ENCODE measurements at places on chromosomes 13 and 19. TPM values are rescaled to one million over a fixed set of nuclear protein-coding genes. Genes with fewer than 3 reads are reported as not detected.

DNA sequence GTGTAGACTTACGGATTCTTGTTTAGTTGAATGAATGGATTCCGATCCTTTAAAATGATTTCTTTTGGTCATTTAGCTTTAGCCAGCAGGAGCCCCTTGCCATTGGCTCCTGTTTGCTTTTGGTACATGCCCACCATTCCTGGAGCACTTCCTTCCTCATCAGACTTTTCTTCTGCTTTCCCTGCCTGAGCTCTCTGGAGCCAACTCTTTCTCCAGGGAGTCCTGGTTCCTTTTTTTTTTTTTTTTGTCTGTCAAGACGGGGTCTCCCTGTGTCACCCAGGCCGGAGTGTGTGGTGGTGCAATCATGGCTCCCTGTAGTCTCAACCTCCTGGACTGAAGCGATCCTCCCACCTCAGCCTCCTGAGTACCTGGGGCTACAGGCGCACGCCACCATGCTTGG lies 37.8 kb downstream of the SMARCA4 start:
- H3K4me3 ChIP-seq, result no peak overlapping the region
- H3K4me1 ChIP-seq, result no peaks in the 10 kb centered on the region
- H3K27ac ChIP-seq, result no peak overlapping the region
- H3K36me3 ChIP-seq, result no peaks in the 10 kb centered on the region

DNA sequence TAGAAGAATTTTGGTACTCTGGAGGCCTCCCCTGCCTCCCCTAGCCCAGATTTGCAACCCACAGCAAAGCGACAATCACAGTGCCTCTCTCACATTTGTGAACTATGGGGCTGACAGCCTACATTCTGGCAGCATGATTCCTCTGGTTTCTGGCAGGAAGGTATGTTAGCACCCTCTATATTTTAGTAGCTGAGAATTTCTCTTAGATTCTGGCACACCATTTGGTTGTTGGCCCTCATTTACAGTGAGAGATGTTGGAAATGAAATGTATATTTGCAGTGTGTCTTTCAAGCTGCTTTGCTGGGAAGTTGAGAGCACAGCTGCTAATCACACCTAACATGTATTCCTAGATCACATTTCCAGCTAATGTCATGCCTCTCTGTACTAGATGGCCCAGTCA lies 735.0 kb downstream of the FGF9 start:
- H3K36me3 ChIP-seq, result no peaks in the 10 kb centered on the region
- no peak overlapping the region for H3K4me3 ChIP-seq
- H3K27ac ChIP-seq, result no peak overlapping the region
- no peak for DNase-seq

DNA sequence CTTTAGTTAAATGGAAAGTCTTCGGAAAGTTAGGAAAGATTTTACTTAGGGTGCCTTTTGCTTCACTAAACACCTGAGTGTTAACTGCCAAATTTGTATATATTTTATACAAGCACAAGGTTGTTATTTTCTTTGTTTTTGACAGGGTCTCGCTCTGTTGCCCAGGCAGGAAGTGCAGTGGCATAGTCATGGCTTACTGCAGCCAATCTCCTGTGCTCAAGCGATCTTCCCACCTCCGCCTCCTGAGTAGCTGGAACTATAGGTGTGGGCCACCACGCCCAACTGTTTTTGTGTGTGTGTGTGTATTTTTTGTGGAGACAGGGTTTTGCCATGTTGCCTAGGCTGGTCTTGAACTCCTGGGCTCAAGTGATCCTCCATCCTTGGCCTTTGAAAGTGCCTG lies 16.2 kb downstream of the KCTD4 start:
- DNase-seq, result no peak
- H3K4me1 ChIP-seq, result no peaks in the 10 kb centered on the region
- no peaks in the 10 kb centered on the region for H3K36me3 ChIP-seq
- H3K27ac ChIP-seq, result no peak overlapping the region
- H3K27me3 ChIP-seq, result no peaks in the 10 kb centered on the region

GRCh38 chr19:18975869-18976268 lies 34.9 kb upstream of the HOMER3 start:
- no peaks in the 10 kb centered on the region for H3K27me3 ChIP-seq
- no peak overlapping the region for H3K4me3 ChIP-seq
- no peaks in the 10 kb centered on the region for H3K36me3 ChIP-seq
- DNase-seq, result no peak

DNA sequence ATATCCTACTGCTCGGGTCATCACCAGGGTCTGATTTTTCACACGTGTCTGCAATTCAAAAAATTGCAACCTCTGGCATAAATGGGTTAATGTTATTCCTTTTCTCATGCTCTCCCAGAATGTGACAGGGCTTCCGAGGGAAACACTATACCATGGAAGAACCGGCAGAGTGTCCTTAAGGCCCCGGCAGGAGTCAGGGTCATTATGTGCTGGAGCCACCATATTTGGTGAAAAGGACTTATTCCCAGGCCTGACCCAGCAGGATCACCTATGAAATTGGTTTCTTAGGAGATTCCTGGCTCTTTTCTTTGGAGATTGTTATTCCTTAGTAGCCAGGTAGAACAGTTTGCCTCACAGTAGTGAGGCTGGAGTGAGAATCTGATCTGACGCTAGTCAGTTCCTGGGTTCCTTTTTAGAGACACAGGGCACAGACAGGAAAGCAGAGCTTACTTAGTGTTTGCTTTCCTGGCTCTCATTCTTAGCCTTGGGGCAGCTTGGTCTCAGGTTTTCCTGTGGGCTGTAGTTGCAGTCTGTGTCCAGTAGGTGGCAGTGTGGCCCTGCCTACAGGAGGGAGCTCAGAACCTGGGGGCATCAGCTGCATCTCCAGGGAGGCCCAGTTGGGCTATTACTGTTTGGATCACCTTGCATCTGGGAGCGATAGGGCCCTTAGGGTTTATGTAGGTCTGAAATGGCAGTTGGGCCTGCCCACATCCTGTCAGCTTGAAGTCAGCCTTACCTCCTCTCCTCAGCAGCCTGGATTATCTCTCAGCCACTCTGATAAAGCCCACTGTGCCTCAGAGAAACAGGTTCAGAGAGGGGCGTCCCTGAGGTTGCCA lies 12.4 kb downstream of the SNRNP70 start:
- no peaks in the 10 kb centered on the region for H3K4me1 ChIP-seq
- H3K27me3 ChIP-seq, result no peaks in the 10 kb centered on the region
- no peak overlapping the region for H3K27ac ChIP-seq
- no peak overlapping the region for H3K4me3 ChIP-seq
- DNase-seq, result peak; percentile 71

GRCh38 chr13:101554420-101555125 lies 102.1 kb downstream of the ITGBL1 start:
- no peaks in the 10 kb centered on the region for H3K27me3 ChIP-seq
- H3K4me3 ChIP-seq, result no peak overlapping the region
- no peak overlapping the region for H3K27ac ChIP-seq
- no peak for DNase-seq

- no peak overlapping the region for H3K4me3 ChIP-seq
- no peak overlapping the region for H3K27ac ChIP-seq
- H3K27me3 ChIP-seq, result no peaks in the 10 kb centered on the region
- H3K36me3 ChIP-seq, result no peaks in the 10 kb centered on the region
- DNase-seq, result no peak
Measured at GRCh38 chr19:4034048-4035017, 26.8 kb downstream of the PIAS4 start.

DNA sequence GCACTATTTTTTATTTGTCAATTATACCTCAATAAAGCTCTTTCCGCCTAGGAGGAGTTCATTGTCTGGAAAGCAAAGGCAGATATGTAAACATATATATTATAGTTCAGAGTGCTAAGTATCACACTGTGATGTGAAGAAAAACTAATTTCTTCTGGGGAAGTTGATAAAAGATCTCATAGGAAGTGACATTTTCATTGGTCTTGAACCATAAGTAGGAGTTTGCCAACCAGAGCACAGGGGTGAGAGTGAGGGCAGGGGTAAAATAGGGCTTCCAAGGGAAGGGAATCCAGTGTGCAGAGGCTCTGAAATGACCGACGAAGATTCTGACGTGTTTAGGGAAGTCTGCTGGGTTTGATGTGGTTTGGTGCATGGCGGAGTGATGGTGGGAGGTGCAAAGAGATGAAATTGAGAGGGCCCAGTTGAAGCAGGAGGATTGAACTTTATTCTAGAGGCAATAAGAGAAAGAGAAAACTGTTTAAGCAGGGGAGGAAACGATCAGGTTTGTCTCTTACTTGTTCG lies 780 bp upstream of the GTF2F2 start:
- H3K36me3 ChIP-seq, result no peaks in the 10 kb centered on the region
- DNase-seq, result peak; percentile 22
- peaks cover 10% of the 10 kb centered on the region for H3K4me1 ChIP-seq
- no peak overlapping the region for H3K27ac ChIP-seq

DNA sequence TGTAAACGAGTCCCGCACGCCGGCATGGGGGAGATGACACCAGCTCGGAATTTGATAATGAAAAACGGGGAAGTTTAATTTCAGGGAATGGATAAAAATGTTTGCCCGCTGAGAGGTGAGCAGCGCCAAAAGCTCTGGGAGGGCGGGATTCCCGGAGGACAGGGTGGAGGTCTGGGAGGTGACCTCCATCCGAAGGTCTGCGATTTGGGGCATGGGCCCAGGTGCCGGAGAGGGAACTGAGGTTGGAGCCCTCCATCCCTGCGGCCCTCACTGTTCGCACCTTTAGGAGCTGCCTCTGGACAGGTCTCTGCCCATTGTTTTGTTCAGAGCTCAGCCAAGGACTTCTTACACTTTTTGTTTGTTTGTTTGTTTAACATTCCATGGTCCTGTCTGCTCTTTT lies 129.8 kb downstream of the URI1 start:
- H3K36me3 ChIP-seq, result no peaks in the 10 kb centered on the region
- no peak overlapping the region for H3K27ac ChIP-seq
- no peak overlapping the region for H3K4me3 ChIP-seq
- no peaks in the 10 kb centered on the region for H3K4me1 ChIP-seq

- H3K4me3 ChIP-seq, result no peak overlapping the region
- H3K27me3 ChIP-seq, result no peaks in the 10 kb centered on the region
- H3K4me1 ChIP-seq, result no peaks in the 10 kb centered on the region
- DNase-seq, result no peak
- H3K27ac ChIP-seq, result no peak overlapping the region
Measured at GRCh38 chr13:60933638-60934037, 482.0 kb downstream of the PCDH20 start.

DNA sequence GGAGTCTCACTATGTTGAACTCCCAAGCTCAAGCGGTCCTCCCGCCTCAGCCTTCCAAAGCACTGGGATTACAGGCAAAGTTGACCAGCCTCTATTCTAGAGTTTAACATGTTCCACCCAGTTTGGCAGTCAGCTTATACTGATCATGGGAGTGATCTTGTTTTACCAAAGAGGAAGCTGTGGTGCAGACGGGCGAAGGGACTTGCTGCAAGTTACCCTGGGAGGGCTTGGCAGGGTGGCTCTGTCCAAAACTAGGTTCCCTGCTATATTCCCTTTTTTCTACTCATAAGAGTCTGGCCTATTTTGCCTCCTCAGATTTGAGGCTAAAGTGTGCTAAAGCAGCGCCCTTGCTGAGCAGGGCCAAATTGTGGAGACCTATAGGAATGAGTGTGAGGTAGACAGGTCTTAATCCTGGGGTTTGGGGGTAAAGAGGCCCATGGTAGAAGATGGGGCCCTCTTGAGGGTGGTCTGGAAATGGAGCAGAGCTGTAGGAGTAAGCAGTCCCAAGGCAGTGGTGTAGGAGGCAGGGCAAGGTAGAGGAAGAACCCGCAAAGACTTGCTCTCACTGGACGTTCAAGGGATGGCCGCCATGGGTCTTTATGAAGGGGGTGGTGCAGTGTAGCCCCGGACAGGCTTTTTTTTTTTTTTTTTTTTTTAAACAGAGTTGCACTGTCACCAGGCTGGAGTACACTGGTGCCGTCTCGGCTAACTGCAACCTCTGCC lies 3.3 kb downstream of the RPS19 start:
- H3K4me1 ChIP-seq, result peaks cover 6% of the 10 kb centered on the region
- H3K36me3 ChIP-seq, result no peaks in the 10 kb centered on the region
- H3K4me3 ChIP-seq, result no peak overlapping the region
- no peaks in the 10 kb centered on the region for H3K27me3 ChIP-seq
- H3K27ac ChIP-seq, result no peak overlapping the region
- no peak for DNase-seq

DNA sequence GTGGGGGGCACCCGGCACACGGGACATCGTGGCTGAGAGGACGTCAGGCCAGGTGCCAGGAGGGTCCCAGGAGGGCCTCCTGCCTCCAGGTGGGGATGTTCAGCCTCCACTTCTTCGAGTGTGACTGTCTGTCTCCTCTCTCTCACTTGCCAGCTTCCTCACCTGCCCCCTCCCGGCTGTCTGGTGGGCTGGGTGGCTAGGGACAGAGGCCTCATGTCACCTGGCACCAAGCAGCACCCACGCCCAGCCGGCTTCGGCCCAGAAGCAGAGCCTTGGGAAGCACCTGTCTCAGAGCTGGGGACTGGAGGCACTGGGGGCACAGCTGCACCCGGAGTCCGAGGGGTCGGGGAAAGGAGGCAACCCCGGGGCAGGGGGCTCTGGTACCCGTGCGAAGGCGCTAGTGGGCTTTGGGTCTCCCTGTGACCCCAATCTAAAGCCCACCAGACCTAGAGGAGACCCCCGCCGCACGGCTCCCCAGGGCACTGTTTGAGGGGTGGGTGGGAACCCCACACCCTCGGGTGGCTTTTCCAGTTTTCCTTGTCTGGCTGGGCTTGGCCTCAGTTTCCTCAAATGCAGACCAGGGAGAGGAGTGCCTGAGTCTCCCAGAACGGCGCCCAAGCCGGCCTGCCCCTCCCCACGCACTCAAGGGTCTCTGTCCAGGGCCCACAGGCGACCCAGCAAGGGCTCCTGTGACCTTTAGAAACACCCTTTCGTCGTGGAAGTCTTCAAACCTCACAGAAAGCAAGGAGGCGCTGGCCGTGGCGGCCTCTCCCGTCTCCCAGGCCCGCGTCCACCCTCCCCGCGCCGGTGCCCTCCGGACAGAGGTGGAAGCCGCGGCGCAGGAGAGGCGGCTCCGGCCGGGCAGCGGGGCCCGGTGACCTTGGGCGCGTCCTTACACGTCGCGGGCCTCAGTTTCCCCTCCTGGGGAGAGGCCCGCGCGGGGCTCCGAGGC lies 664 bp upstream of the HCN2 start:
- H3K27me3 ChIP-seq, result peaks cover 10% of the 10 kb centered on the region
- no peaks in the 10 kb centered on the region for H3K36me3 ChIP-seq
- H3K4me1 ChIP-seq, result peaks cover 7% of the 10 kb centered on the region
- DNase-seq, result no peak
- H3K27ac ChIP-seq, result no peak overlapping the region
- no peak overlapping the region for H3K4me3 ChIP-seq

DNA sequence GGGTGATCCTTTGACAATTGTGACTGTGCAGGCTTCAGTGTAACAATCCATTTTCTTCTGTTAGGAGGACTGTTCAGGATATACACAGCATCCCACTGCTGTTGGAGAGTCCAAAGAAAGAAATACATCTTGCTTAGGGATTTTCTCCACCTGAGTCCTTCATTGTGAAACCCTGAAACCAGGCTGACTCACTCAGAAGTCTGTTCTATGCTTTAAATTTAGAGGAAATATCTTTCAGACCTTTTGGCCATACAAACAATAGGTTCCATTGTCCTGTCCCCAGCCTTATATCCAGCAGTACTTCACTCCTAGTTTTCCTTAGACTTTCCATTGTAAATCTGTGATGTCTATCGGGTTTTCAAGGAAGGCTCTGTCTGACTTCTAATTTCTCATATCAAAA lies 379.1 kb downstream of the SUCLA2 start:
- no peak overlapping the region for H3K4me3 ChIP-seq
- no peaks in the 10 kb centered on the region for H3K36me3 ChIP-seq
- H3K27me3 ChIP-seq, result no peaks in the 10 kb centered on the region
- H3K27ac ChIP-seq, result no peak overlapping the region
- H3K4me1 ChIP-seq, result no peaks in the 10 kb centered on the region

Gene RASA3
- 8.0 TPM for total RNA-seq

Gene ZNF100
- 20.9 TPM for total RNA-seq

Gene CERS1
- total RNA-seq, result 0.99 TPM

Gene SLC25A42
- total RNA-seq, result 13.4 TPM

Gene MATK
- 1.1 TPM for total RNA-seq

Gene FGF22
- 0.23 TPM for total RNA-seq

Data from ovary (tissue), 10 donors.